CD4-positive, alpha-beta T cell (primary cell): ENCODE measurements at places on chromosomes 1 and 21. TPM values are rescaled to one million over a fixed set of nuclear protein-coding genes. Genes with fewer than 3 reads are reported as not detected.

Gene ASAP3
- 0.81 TPM for total RNA-seq

Gene SYT2
- total RNA-seq: not detected

Gene MASP2
- 0.53 TPM for total RNA-seq

Gene VWA5B1
- total RNA-seq: 0.08 TPM

Gene SV2A
- total RNA-seq: 2.5 TPM

Gene ACTN2
- total RNA-seq: 0.28 TPM

Gene NPR1
- total RNA-seq: not detected

Gene COL6A1
- total RNA-seq: 8.5 TPM

Gene PWP2
- total RNA-seq: 40.6 TPM

Gene TNN
- total RNA-seq: not detected

Gene CHML
- 10.3 TPM for total RNA-seq

Gene GIPC2
- not detected for total RNA-seq

Gene PCSK9
- total RNA-seq: not detected

Gene RPAP2
- total RNA-seq: 26.5 TPM

Gene MUL1
- 17.6 TPM for total RNA-seq
